ENCODE measurements at places on chromosomes 11 and 22.

DNA sequence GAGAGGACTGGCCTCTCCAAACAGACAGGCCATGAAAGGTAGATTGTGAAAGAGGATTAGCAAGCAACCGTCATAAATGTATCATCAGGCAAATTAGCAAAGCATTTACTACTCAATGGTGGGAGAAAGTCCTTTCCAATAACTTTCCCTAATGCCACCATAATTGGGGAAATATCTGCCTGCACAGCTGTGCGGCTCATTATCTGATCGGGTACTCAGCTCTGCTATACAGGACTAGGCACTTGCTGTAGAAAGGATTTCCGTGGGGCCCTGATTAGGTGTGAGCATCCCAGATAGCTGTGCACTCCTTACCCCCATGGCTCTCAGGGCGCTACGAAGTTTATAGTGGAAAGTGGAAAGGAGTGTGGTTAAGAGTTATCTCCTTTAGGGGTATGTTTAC lies 309.7 kb upstream of the PLET1 start:
- no peak for DNase-seq

DNA sequence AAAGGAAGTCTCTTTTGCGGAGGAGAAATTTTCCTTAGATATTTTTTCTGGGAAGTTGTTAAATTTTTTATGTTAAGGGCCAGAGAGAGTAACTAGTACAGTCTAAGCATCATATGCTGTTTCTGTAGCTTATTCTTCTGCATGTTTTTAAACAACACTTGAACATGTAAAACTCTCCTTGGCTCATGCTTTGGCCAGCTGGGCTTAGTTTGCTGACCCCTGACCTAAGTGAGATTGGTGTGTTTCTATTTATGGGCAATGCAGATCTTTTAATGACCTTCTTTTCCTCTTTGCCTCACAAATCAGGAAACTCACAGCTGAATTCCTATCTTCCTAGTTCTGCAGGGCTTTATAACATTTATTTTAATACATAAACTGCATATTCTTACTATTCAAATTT lies 942.5 kb downstream of the OPCML start:
- DNase-seq = no peak

DNA sequence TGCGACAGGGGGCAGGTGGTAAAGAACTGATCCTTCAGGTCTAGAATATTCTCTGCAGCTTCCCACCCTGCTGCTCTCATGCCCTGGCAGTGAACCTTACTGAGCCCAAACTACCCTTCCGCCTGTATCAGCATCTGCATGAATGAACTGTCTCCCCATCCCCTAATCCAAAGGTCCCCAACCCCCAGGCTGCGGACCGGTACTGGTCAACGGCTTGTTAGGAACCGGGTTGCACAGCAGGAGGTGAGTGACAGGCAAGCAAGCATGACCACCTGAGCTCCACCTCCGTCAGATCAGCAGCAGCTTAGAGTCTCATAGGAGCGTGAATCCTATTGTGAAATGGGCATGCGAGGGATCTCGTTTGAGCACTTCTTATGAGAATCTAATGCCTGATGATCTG lies 58.2 kb upstream of the LMO1 start:
- DNase-seq = no peak

GRCh38 chr11:86459002-86459385 lies 84.3 kb downstream of the CCDC81 start:
- no peak for DNase-seq

- no peak for DNase-seq
Observed at GRCh38 chr11:104895634-104896033, 2.6 kb downstream of the CASP12 start.

GRCh38 chr11:61963282-61964057 lies 4.0 kb downstream of the FTH1 start:
- DNase-seq = peak; percentile 63

DNA sequence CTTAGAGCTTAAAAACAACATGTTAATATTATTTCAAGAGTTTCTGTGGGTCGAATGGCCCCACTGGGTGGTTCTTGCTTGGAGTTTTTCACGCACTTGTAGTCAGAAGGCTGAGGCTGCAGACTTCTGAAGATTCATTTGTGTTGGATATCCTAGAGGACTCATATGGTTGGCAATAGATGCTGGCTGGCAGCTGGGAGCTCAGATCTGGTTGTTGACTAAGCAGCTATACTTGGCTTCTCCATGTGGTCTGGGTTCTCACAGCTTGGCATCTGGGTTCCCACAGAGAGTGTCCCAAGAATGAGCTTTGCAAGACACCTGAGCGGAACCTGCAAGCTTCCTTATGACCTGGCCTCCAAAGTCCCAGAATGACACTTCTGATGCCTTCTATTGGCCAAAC lies 163.9 kb upstream of the ZC3H12C start:
- no peak for DNase-seq

DNA sequence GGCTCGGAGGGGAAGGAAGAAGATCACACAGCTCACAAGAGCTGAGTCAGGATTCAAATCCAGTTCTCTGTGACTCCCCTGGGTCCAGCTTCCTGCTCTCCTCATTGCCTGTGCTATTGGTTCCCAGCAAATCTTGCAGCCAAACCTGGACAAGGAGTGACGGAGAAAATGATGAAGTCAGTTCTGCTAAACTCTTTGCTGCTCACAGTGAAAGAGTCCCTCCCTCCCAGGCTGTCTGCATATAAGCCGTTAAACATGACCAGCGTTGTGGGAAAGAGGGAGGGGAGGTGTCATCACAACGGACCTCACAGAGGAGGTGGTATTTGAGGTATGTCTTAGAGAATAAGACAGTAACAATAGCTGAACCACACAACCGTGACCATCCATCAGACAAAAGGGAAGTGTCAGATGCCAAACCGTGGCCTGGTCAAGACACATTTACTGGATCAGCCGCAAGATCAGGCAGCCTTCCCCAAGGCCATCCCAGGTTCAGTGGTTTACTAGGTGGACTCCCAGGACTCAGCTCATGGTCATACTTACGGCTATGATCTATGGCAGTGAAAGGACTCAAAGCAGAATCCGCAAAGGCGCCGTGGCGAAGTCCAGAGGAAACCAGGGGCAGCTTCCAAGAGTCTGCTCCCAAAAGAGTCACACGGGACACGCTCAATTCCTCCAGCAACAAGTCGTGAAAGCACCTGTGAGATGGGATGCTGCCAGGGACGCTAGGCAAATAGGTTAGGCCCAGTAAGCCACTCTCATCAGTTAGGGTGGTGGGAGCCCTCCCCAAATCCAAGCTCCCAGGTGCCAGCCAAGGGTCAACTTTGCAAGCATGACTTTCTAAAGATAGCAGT lies 2.8 kb upstream of the CYTH4 start:
- peak; percentile 31 for DNase-seq

- DNase-seq = no peak
Observed at GRCh38 chr11:110896358-110896757, 184.1 kb upstream of the ARHGAP20 start.

DNA sequence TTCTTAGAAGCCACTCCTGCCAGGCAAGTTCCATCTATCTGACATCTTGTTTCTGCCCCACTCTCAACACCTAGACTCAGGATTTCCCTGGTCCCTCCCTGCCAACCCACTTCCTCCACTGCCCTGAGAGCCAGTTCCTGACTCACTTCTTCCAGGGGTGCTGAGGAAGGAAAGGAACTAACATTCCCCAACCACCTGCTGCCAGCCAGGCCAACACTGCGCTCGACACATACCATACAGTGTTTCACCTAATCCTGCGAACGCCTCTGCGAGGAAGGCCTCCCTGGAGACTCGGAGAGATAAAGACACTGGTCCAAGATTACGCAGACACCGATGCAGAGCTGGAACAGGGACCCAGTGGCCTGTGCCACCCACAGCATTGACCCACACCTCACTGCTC lies 40.2 kb downstream of the MICAL3 start:
- DNase-seq = no peak

DNA sequence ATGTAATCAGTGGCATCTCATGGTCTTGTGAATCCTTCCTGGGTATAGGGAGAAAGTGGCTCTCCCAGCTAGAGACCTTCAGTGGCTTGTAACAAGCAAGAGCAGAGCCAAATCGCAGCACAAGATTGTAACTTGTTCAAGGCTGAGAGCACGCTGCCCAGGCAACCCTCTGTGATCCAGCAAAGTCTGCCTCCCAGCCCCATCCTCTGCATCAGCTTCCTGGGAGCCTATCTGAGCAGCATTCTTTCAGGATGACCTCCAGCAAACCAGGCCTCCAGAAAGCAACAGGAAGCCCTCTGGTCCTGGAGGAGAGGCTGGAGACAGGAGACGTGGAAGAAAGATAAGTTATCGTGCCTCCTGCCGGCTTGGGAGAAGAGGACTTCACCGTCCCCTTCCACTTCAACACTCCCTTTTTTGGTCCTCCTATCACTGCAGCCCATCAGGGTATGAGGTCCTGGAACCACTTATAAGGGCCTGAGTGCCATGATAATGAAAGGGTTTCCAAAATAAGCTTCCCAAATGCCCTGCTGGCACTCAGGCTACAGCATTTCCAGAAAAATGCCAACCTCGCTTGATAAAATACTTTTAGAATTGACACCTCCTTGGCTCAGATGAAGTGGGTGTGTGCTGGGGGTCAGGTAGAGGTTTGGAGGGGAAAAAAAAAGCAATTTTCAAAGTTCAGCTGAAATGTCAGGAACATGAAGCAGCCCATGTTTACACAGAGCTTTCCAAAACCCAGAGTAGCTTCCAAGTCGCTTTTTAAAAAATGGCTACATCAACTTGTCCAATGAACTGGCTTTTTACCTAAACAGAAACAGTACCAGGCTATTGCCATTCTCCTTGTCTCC lies 80.2 kb downstream of the PLEKHA7 start:
- no peak for DNase-seq

DNA sequence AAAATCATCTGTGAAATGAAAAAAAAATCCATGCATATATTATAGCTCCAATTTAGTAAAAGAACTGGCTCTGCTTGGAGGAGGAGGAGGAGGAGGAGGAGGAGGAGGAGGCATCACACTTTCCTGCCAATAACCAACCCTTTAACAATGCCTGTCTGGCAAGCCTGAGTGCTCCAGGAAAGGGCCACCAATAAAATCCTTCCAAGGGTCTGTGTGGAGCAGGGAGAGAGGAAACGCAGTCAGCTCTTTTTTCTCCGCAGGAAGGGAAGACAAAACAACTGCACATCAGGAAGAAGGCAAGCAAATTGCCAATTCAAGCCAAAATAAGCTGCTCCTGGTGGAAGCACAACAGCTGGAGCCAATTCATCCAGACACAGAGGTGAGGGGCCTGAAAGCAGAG lies 139.0 kb downstream of the KCNC1 start:
- DNase-seq = no peak

GRCh38 chr22:19891317-19892256 lies 36.9 kb upstream of the GNB1L start:
- DNase-seq = peak; percentile 84

DNA sequence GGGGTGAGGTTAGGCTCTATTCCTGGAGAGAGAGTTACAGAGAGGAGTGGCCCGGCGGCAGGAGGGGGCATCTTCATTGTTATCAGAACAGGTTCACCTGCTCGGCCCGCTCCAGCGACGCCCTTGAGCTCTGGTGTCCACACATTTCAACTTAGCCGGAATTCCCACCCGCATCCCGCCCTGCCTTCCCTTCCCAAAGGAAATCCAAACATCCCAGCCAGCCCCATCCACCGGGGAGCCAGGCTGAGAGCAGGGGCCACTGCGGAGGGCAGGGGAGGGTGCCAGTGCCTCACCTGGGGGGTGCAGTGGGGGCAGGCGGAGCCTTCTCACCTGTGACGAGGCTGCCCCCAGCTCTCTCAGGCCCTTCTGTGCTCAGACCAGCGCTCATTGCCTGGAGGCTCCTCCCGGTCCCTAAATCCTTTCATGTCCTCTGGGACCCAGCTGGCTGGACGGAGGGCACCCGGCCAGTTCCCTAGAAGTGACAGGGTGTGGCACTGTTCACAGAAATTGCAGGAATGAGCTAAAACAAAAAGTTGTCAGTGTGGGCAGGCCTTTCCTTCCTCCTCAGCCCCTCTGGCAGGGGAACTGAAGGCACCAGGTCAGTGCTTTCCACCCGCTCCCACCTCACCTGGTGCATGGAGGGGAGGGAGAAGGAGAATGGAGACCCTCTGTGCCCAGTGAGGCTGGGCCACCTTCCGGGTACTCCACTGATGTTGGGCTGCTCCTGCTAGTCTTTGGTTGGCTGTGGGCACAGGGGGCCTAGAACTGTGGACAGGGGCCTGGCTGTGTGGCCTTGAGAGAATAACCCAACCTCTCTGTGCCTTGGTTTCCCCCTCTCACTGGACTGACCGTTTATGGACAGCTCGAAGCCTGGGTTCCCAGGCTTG lies 2.2 kb upstream of the MRGPRG start:
- no peak for DNase-seq

DNA sequence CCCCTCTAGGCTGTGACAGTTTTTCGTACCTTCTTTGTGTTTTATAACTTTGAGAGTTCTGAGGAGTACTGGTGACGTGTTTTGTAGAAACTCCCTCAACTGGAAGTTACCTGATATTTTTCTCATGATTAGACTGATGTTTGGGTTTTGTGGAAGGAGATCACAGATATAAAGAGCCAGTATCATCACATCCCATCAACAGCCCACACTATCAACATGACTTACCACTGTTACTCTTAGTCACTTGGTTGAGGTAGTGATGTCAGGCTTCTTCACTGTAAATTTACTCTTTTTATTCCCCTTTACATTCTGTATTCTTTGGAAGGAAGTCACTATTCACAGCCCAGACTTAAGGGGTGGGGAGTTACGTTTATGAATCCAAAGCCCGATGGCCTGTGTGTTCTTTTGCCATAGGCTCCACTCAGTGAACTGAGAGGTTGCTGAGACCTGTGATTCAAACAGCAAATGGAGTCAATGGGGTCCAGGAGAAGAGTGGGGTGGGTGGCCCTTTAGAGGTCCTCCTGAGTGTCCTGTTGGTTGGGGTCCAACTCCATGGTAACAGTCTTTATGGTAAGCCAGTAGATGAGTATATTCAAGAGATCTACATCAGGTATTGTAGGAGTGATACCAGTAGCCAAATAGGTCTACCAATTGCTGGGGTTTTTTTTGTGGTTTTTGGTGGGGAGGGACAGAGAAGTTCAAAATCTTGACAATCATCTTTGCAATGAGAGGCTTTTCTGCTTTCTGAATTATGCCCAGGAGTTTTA lies 15.2 kb upstream of the MS4A4E start:
- DNase-seq = no peak

DNA sequence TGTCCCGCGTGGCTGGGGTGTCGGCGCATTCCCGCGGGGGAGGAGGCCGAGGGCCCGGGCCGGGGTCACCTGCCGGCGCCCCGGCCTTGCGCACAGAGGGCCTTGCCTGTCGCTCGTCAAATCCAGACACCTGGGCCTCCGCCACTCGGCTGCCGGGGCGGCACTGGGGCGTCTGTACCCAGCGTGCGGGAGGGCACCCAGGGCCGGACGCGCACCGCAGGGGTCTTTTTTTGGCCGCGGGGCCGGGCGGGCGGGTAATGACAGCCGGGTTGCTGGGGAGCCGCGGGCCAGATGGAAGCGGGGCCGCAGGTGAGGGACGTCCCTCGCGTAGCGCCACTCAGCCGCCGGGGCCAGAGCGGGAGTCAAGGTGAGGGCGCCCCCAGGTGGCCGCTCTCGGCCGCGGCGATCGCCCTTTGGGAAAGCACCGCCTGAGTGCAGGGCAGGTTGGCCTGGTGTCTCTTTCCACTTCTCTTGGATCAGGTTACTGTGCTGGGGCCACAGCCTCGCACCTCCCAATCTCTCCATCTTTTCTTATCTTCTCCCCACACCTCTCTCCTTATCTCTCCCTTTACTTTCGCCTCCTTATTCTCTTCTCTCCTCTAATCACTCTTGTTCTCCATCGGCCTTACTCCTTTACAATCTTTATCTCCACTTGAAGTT lies 3.5 kb downstream of the PHLDB1 start:
- peak; percentile 87 for DNase-seq

- DNase-seq = no peak
Observed at GRCh38 chr11:131675121-131675888, 304.9 kb downstream of the NTM start.

GRCh38 chr11:65850217-65851082 lies 7.5 kb downstream of the CFL1 start:
- DNase-seq = no peak

- DNase-seq = peak; percentile 77
Observed at GRCh38 chr22:22195265-22196017, 49.1 kb upstream of the VPREB1 start.

Measured in CD4-positive, alpha-beta T cell treated with Interleukin-17A for 1 hour (primary cell).